Heart left ventricle (tissue), 16 donors: ENCODE measurements at places on chromosomes 6 and 20. TPM values are rescaled to one million over a fixed set of nuclear protein-coding genes. Genes with fewer than 3 reads are reported as not detected.

DNA sequence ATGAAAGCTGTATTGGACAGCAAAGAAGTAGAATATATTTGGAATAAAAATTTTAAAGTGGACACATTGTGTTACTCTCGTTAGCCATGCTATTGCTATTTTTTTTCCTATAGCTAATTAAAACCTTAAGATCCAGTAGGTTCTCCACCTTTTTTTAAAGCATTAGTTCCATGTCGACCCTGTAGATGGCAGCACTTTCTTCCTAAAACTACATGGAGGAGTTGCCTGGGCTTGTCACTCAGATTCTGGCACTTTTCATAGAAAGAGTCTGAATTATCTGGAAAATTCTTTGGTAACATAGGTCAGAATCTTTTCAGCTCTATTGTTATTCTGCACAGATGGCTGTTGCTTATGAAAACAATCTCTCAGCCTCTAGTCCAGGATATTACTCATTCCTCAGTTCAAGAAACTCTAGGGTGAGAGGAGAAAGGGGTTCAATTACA lies 42.0 kb upstream of the ESR1 start:
- no peaks in the 10 kb centered on the region for H3K27me3 ChIP-seq
- peaks cover 12% of the 10 kb centered on the region for H3K4me1 ChIP-seq
- no peaks in the 10 kb centered on the region for H3K36me3 ChIP-seq
- H3K27ac ChIP-seq, result no peak overlapping the region
- H3K4me3 ChIP-seq, result no peak overlapping the region

DNA sequence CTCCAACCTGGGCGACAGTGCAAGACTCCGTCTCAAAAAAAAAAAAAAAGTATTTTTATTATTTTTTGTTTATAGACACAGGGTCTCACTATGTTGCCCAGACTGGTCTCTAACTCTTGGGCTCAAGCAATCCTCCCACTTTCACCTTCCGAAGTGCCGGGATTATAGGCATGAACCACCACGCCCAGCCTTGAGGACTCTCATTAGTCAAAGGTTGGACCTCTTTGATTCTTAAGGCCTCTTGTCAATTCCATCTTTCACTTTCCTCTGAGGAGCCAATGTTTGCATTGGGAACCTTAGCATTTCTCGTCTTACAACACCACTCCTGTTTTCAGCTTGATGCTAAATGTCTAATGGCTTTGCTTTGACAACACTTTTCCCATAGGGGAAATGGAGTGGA lies 16.1 kb upstream of the CDK19 start:
- H3K4me1 ChIP-seq, result no peaks in the 10 kb centered on the region
- H3K27me3 ChIP-seq, result no peaks in the 10 kb centered on the region
- H3K36me3 ChIP-seq, result no peaks in the 10 kb centered on the region
- no peak overlapping the region for H3K4me3 ChIP-seq

CLPSL1 gene
- not detected for polyA plus RNA-seq

NOTCH4 gene
- 32.8 TPM for polyA plus RNA-seq

PYGB gene
- polyA plus RNA-seq, result 144 TPM

DNA sequence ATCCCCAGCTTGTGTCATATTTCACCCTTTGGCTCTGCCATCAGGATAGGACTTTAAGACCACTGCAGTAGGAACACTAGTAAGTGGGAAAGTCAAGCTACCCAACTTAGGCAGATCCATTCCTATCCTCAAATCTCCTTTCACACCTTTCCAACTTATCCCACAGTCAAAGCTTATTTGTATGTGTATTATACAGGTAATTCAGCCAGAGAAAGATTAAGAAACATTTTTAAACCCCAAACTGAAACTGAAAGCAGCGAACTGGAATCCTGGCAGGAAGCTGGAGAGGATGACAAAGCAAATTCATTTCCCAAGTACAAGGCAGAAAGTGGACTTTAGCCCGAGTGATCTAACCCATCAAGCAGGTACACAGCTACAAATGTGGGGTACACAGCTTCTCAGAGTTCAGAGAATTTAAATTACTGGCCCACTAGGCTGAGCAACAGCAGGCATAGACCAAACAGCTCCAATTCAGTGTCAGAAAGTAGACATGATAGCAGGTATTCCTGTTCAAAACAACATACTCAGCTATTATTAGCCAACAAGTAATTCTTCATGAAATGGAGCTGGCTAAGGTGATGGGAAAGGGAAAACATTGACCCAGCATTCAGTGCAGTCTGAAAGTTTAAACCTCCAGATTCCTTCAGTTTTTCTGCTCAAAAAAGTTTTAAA lies 39.1 kb downstream of the ILRUN start:
- peak overlapping the region; percentile 44 for H3K4me3 ChIP-seq
- peak overlapping the region; percentile 89 for H3K27ac ChIP-seq
- H3K4me1 ChIP-seq, result peaks cover 74% of the 10 kb centered on the region
- no peak for DNase-seq
- H3K27me3 ChIP-seq, result no peaks in the 10 kb centered on the region

FLRT3 gene
- 0.04 TPM for polyA plus RNA-seq

DNA sequence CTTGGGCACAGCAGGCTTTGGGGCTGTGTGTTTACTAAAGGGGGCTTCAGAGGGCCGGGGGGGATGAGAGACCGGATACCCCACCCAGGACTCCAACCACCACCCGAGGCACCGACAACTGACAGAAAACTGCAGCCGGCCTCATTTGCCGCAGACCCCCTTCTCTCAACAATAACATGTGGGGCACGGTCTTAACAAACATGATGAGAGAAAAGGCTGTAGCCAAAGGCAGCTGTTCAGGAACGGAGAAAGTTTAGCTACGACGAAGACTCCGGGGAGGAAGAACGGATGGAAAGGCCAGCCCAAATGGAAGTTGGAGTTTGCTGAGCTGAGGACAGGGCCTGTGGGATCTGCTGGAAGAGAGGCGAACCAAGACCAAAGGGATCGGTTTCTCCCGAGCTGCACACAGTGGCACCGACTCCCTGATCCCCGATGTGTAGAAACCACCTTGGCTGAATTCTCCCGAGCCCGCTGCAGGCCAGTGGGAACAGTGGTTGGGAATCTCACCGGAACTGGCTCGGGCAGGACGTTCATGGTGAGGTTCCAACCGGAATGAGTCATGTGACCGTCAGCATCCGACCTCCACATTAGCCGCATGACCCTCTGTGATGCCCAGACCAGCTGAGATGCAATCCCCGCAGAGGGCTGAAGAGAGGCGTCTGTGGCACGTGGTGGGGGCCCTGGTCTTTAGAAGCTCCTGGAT lies 359.3 kb downstream of the TAF4 start:
- peaks cover 5% of the 10 kb centered on the region for H3K27me3 ChIP-seq
- no peaks in the 10 kb centered on the region for H3K36me3 ChIP-seq
- no peak overlapping the region for H3K4me3 ChIP-seq
- H3K4me1 ChIP-seq, result no peaks in the 10 kb centered on the region
